ENCODE measurements at places on chromosomes 16 and 17. TPM values are rescaled to one million over a fixed set of nuclear protein-coding genes. Genes with fewer than 3 reads are reported as not detected.

CDT1 gene
- 12.9 TPM for polyA plus RNA-seq

EPN3 gene
- polyA plus RNA-seq = 7.4 TPM

ARMC5 gene
- 7.4 TPM for polyA plus RNA-seq

CTU2 gene
- polyA plus RNA-seq = 19.2 TPM

FBF1 gene
- 9.6 TPM for polyA plus RNA-seq

KANSL1 gene
- polyA plus RNA-seq = 68.2 TPM

OVCA2 gene
- polyA plus RNA-seq = 10.1 TPM

CIBAR2 gene
- polyA plus RNA-seq = 11.8 TPM

HOXB3 gene
- 89.1 TPM for polyA plus RNA-seq

GGT6 gene
- 3.9 TPM for polyA plus RNA-seq
